ENCODE measurements at places on chromosomes 5 and 9. TPM values are rescaled to one million over a fixed set of nuclear protein-coding genes. Genes with fewer than 3 reads are reported as not detected.

Gene CD72
- 2.8 TPM for total RNA-seq

Gene TAF11L10
- not detected for total RNA-seq

Gene HDAC3
- 34.7 TPM for total RNA-seq

Gene TTC16
- 0.09 TPM for total RNA-seq

Gene RXFP3
- total RNA-seq, result not detected

Gene PCSK1
- total RNA-seq, result 18.5 TPM

Gene ADAMTSL1
- total RNA-seq, result 26.7 TPM

Gene SLC34A3
- total RNA-seq, result not detected

GRCh38 chr9:16526380-16526779 is 344.1 kb downstream of the BNC2 start:
- DNase-seq, result no peak

DNA sequence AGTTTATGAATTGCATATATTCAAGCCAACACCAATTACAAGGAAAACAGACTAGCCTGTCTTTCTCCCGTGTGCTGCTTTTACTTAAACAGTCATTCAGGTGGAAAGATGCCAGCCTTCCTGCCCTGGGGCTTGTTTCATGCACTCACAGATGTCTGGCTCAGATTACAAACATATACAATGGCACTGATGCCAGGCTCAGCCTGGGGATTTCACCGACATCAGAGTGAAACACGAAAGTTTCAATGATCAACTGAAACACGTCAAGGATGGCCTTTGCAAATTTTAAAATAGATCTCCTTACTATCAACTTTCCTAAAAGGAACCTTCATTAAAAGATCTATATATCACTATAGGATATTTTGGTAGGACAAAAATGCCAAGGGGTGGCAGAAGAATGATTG is 1576.5 kb downstream of the EFNA5 start:
- DNase-seq, result no peak

GRCh38 chr9:135068776-135069415 is 18.6 kb upstream of the OLFM1 start:
- peak; percentile 45 for DNase-seq

DNA sequence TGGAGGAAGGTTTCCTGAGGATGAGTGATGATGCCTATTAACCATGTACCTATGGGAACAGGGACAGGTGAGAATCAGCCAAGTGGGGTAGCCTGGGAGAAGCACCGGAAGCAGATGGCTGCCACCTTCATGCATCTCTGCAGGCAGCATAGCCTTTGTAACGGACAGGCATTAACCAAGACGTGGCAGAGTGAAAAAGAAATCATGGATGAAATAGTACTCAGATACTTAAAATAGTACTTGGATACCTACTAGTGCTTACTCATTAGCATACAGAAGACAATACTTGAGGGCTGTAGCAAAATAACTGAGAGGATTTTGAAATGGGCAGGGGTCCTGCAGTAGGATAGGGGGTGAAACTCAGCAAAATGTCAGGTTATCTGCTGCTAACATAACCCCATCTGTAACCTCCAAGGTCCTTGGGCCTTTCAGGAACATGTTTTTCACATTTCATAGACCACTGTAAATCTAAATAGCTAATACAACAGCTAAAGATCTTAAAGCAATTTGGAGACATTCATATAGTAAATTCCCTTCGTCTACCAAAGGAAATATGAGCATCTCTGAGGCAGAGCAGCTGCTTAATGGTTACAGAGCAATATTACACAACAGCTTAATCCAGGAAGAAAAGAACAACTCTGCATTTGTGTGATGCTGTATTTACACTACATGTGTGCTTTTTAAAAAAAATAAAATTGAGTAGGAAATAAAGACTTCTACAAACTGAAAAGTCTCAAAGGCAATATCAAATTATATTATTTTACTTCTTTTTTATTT is 154.3 kb downstream of the NFIB start:
- DNase-seq, result no peak

DNA sequence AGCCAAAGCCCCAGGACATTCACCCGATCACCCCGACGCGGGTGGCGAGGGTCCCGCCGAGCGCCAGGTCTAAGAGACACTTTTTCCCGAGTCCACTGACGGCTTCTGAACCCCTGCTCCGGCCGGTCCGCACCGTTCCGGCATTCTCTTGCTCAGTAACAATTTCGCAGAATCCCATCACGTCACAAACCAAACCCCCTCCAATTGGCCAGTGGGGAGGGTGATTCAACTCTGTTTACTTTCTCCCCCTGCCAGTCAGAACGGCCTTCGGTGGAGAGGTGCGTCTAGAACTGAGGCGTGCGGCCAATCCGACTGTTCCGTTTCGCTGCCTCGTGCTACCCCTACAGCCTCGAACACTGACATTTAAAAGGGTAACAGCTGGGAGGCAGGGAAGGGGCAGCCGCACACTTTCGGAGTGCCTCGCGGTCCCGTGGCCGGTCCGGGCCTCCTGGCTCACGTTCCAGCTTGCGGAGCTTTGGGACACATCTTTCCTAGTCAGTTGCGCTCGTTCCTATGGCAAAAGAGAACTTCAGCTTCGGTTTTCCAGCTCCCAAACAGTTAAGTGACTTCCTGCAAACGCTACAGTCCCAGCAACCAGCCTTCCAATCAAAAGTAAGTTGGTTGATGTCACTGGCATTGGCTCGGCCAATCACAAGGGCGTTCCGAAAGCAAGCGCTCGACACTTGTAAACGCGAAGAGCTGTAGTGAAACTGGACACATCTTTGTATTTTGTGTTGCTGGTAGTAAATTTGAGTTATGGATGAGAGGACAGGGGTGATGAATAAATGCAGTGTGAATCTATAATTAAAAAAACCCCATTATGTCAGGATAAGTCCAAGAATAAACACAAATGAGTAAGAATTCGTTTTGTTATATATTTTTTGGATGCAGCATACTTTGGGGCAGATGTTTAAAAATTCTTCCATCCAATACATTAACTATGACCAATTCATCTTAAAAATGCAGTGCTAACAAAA is at the start of gene KLF9:
Gene KLF9 (minus strand): TSS at position 859 of the 977 bp plus-strand sequence. CDS start 1,294 bp downstream, outside the sequence.
- peak; percentile 98 for DNase-seq

DNA sequence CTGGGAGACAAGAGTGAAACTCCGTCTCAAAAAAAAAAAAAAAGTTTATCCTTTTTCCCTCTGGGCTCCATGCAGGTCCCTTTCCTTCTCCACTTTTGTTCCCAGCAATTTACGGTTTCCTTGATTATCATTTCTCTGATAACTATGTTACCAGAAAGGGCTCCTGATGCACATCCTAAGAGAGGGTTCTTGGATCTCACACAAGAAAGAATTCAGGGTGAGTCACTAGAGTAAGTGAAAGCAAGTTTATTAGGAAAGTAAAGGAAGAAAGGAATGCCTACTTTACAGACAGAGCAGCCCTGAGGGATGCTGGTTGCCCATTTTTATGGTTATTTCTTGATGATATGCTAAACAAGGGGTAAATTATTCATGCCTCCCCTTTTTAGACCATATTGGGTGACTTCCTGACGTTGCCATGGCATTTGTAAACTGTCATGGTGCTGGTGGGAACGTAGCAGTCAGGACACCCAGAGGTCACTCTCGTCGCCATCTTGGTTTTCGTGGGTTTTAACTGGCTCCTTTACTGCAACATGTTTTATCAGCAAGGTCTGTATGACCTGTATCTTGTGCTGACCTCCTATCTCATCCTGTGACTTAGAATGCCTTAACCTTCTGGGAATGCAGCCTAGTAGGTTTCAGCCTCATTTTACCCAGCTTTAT is 13.5 kb upstream of the MELK start:
- DNase-seq, result peak; percentile 9

GRCh38 chr5:34604119-34604675 is 51.9 kb upstream of the RAI14 start:
- no peak for DNase-seq

DNA sequence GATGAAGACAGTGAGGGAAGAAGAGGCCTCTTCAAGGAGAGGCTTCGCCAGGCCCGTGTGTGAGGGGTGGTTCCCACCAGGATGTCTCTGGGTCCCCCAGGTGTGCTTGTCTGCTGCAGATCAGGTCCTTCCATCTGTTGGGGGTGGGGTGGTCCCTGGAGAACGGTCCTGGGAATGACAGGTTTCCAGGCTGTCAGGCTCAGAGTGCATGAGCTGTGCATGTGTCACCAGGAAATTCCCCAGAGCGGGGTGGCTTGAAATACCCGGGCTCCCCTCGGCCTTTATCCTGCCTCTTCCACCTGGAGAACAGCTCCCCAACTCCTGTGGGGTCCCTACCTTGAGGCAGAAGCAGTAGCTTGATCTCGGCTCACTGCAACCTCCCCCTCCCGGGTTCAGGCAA is 118.8 kb downstream of the GAPVD1 start:
- peak; percentile 50 for DNase-seq

GRCh38 chr5:110968246-110969005 is 103.1 kb upstream of the TSLP start:
- no peak for DNase-seq

GRCh38 chr5:8376478-8376877 is 507.5 kb downstream of the MTRR start:
- DNase-seq, result no peak

GRCh38 chr5:8908055-8908683 is 637.7 kb downstream of the SEMA5A start:
- no peak for DNase-seq

GRCh38 chr5:137572042-137572695 is 73.0 kb upstream of the SPOCK1 start:
- no peak for DNase-seq

DNA sequence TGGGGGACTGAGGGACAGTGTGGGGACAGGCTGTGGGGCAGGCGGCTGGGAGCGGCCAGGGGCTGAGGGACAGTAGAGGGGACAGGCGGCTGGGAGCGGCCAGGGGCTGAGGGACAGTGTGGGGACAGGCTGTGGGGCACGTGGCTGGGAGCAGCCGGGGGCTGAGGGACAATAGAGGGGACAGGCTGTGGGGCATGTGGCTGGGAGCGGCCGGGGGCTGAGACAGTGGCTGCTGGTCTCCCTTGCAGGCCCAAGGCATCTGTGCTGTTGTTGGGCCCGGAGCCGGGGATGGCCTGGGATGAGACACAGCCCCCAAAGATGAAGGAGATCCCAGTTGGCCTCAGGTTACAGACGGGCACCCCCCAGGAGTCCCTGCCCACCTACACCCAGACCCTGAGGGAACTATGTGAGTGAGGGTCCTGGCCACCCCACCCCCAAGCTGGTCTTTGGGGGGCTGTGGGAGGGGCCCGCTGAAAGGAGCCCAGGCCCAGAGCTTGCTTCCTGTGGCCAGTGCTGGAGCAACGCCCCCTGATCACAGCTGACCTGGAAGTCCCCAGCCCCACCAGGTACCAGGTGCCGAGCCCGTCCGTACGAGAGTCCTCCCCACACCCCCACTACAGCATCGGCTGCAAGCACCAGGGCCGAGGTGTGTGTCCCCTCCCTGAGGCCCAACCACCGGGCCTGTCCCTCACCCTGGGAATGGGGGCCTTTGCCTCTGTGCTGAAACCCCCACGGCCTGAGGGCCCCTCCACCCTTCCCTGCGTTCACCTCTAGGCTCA is 593 bp downstream of the STPG3 start:
- DNase-seq, result no peak

Measured in posterior vena cava (tissue), 2 donors.